Stimulated activated CD4-positive, alpha-beta T cell treated with anti-CD3 and anti-CD28 coated beads, Interleukin-2, amount 100 ng/mL, for 48 hours (primary cell): ENCODE measurements at places on chromosomes 1 and 21.
A peak's percentile ranks its signal among the peaks of the same experiment; 100 is the strongest.

DNA sequence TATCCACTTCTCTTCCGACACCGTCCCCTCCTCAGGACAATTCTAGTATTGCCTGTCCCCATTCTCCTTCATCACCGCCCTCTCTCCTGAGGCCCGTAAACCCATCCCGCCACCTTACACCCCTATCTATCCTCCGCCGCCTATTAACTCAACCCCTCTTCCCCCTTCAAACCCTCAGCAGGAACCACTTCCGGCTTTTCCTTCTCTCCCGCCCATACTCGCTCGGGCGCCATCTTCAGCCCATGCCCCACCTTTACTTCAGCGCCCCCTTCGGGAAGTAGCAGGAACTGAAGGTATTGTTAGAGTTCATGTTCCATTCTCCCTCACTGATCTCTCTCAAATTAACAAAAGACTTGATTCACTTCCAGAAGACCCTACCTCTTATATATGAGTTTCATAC lies 31.6 kb downstream of the VN1R5 start:
- DNase-seq, result no peak

- peak; percentile 50 for DNase-seq
These were observed 642 bp downstream of the HCRTR1 start for GRCh38 chr1:31617916-31618746.

- DNase-seq, result no peak
These were observed 34.2 kb downstream of the VWA5B1 start for GRCh38 chr1:20324704-20325406.

- DNase-seq, result no peak
These were observed 98.2 kb upstream of the LMO4 start for GRCh38 chr1:87230501-87230900.

GRCh38 chr1:3590951-3591865 lies 20.1 kb downstream of the MEGF6 start:
- no peak for DNase-seq

DNA sequence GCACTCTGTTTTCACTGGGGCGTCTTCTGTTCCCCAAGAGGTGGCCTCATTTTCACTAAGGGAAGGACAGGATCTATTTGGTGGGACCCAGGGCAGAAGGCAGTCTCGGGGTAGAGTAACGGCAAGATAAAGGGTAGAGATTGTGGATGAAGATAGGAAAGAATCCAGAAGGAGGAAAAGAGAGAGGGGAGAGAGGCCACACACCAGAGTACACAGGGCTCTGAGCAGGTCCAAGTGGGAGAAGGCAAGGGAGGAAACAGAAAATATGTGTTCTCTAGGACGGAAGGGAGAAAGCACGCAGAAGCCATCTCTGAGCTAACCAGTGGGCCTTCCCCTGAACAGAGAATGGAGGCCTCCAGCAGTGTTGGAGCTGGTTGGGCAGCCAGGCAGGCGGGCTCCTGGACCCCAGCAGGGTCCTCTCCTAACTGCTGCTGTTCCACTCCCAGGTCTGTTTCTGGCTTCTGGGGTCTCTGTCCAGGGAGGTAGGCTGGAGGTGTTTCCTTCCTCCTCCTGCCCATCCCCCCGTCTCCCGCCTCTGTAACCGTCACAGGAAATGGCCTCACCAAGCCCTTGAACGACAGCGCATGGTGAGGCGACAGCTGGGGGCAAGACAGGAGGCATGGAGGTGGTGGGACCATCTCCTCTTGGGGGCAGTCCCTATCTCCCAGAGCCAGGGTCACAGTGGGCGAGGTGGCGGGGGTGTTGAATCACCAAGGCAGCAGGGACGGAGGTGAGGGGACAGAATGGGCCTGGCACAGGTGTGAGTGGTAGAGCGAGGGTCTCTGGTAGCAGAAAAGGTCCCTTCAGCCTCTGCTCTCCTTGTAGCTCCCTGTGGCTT lies 649 bp downstream of the PTPN7 start:
- DNase-seq, result no peak

GRCh38 chr1:24707687-24708086 lies 37.6 kb upstream of the CLIC4 start:
- no peak for DNase-seq

DNA sequence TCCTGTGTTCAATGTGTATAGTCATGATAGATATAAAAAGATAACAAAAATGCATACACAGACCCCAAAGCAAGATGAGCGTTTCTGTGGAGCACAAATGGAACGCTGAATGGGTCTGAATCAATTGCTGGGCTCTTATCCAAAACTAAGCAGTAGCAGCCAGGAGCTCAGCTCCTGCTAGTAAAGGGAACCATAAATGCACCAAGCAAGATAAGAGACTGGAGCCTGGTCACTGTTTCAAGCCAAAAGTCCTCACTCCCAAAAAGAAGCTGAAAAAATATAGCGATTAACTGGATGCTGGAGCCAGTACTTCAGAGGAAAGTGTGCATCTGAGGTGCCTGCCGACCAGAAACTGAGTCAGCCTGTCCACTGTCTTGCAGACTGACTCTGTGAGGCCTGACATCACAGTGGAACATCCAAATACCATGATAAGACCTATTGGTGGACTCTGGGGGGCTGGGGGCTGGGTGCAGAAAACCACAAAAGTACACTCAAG lies 68.9 kb downstream of the LRRC8C start:
- no peak for DNase-seq

- no peak for DNase-seq
These were observed 97.4 kb upstream of the HP1BP3 start for GRCh38 chr1:20884513-20884912.

DNA sequence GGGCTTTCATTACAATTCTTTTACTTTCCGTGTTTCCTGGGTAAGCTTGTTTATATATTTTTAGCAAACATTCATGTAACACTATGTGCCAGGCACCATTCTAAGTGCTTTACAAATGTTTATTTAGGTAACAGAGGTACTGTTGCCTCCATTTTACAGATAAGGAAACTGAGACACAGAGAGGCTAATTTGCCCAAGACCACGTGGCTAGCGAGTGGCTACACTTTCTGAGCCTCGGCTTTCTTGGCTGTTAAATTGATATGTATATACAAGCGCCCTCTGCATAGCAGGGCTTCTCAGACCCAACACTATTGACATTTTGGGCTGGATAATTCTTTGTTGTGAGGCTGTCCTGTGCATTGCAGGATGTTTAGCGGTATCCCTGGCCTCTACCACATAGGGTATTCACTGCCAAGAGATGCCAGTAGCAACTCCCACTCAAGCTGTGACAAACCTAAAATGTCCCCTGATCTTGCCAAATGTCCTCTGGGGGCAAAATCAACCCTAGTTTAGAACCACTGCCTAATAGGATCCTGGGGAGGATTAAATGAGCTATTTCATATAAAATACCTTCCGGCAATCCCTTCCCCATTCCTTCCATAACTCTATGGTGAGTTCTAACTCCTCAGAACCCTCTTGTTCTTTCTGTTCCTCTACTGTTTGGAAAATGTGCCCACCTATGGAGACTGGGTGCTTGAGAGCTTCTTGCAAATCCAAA lies 17.2 kb upstream of the ID3 start:
- DNase-seq, result no peak

GRCh38 chr1:173507205-173507846 lies 30.2 kb downstream of the PRDX6 start:
- no peak for DNase-seq

- DNase-seq, result no peak
These were observed 6.8 kb downstream of the CDC14A start for GRCh38 chr1:100359139-100359538.

GRCh38 chr1:42793824-42794223 lies 9.0 kb downstream of the TMEM269 start:
- no peak for DNase-seq

DNA sequence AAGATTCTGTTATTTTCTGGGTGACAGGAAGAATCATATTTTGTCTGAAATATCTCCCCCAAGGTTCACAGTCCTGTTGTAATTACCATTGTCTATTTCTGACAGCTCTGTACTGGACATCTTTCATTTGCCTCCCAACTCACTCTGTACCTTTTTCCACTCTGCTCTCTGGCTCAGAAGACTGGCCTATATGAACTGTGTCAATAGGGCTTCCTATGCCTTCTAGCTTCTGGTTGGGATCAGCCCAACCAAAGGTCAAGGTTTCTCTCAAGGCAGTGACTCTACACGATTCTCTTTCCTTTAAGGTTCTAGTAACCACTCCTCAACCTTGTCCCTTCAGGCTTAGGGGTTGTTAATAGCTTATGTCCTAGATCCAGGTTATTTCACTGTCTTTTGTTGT lies 17.5 kb downstream of the KLHL12 start:
- DNase-seq, result no peak

DNA sequence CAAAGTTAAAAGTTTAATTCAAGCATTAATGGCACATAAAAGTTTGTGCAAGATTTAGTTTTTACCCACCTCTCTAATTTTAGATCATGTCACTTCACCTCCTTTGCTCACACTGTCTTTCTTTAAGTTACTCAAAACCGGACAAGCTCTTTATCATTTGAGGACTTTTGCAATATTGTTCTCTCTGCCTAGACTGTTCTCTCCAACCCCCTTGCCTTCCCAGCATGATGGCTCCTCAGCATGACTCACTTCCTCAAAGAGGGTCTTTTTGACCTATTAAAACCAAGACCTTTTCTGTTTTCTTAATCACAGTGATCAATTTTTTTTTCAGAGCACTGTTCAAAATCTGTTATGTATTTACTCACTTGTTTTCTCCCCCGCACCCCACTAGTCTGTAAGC lies 61.3 kb downstream of the XKR8 start:
- DNase-seq, result no peak

GRCh38 chr1:17914131-17914530 lies 159.0 kb downstream of the ACTL8 start:
- DNase-seq, result no peak

DNA sequence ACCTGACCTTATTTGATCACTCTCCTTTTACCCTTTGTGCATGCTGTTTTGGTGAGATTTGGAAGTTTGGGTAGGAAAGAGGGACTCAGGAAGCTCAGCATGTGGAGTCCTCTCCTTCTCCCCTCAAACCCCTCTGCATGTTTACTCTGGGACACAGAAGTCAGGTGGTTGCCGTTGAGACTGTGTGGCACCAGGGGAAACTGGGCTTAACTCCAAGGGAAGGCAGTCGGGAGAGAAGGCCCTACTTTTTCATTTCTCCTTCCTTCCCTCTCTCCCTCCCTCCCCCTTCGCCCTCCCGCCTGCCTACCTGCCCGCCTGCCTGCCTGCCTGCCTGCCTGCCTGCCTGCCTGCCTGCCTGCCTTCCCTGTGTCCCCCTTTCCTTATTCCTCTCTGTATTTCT lies 34.8 kb upstream of the TTC22 start:
- DNase-seq, result no peak
